ENCODE measurements at places on chromosomes 6 and 20.

- DNase-seq, result no peak
These were observed 33.1 kb upstream of the UBR2 start for GRCh38 chr6:42530751-42531150.

- DNase-seq, result no peak
These were observed 12.6 kb upstream of the GNMT start for GRCh38 chr6:42947950-42948349.

GRCh38 chr6:168545428-168545827 is 104.4 kb downstream of the SMOC2 start:
- no peak for DNase-seq

DNA sequence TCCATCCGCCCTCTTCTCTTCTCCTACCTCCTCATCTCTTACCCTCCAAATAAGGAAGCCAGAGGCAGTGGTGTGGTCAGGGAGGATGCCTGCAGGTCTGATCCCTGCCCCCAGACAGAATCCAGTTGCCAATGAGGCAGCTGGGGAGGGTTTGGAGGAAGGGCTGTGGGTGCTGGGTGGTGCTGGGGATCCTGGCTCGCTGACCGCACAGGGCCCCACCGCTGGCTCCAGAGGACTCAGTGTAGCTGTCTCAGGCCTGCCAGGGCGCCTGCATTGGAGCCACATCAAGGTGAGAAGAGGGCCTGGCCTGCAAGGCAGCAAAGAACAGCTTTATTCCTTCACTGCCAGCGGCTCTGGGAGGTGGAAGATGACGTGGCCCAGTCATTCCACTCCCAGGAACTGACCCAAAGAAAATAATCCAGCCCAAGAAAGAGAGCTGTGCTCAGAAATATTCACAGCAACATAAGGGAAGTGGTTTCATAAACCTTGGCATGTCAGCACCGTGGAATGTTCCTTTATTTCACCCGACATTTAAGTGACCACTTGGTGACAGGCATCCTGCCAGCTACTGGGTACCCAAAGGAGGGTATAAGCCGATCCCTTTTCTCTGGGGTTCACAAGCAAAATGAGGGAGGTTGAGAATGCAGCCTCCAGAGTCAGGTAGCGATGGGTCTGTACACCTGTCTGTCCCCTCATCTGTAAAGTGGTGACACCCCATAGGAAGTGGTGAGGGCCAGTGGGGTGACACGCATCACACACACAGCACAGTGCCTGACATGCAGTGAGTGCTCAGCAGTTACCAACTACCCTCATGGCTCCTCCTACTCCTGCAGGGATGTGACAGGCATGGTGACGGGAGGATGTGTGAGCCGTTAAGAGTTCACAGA is 125.1 kb downstream of the SNX5 start:
- DNase-seq, result no peak

DNA sequence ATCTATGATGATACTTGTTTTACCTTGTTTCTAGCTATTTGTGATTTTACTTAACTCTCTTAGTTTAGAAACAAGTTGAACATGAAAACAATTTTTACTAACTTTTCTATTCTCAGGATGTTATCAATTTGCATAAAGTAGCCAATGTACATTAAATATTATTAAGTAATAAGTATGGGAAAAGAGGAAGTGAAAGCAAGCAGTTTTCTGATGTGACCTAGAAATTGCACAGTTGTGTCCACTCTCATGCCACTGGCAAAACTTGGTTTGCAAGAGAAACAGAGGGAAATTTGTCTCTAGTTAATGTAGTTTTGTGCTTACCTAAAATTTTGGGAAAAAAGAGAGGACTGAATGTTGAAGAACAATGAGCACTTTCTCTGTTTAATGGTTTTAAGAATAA is 19.2 kb upstream of the TSPYL1 start:
- DNase-seq, result no peak

- DNase-seq, result no peak
These were observed 143.1 kb downstream of the CDK19 start for GRCh38 chr6:110672122-110672521.

All from WERI-Rb-1 (cell line).